ENCODE measurements at places on chromosomes 5 and 9. TPM values are rescaled to one million over a fixed set of nuclear protein-coding genes. Genes with fewer than 3 reads are reported as not detected.

GRCh38 chr5:148255456-148255855, 13.1 kb upstream of the SPINK13 start:
- H3K27ac ChIP-seq, result no peak overlapping the region
- no peaks in the 10 kb centered on the region for H3K27me3 ChIP-seq
- H3K4me3 ChIP-seq, result no peak overlapping the region
- no peak for DNase-seq
- no peaks in the 10 kb centered on the region for H3K4me1 ChIP-seq
- H3K36me3 ChIP-seq, result no peaks in the 10 kb centered on the region

DNA sequence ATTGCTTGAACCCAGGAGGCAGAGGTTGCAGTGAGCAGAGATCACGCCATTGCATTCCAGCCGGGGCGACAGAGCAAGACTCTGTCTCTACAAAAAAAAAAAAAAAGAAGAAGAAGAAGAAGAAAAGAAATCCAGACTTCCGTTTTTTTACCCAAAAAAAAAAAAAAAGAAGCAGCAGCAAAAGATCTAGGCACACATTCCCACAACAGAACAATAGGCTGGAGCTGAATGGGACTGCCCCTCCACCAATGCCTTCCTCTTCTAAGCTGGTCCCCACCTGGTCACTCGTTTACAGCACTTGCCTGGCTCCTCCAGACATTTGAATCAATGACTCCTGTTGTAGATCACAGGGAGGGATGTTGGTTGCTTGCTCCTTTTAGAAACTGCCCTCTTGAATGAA, 1.6 kb upstream of the LMAN2 start:
- H3K4me1 ChIP-seq, result peaks cover 66% of the 10 kb centered on the region
- no peak overlapping the region for H3K4me3 ChIP-seq
- H3K27me3 ChIP-seq, result no peaks in the 10 kb centered on the region
- no peak overlapping the region for H3K27ac ChIP-seq
- DNase-seq, result no peak

GRCh38 chr5:52743970-52744369, 43.7 kb upstream of the ITGA1 start:
- peak overlapping the region; percentile 15 for H3K4me3 ChIP-seq
- peak; percentile 80 for DNase-seq
- peak overlapping the region; percentile 86 for H3K27ac ChIP-seq

GRCh38 chr9:98117984-98118639, 910 bp downstream of the TRIM14 start:
- peaks cover 48% of the 10 kb centered on the region for H3K4me1 ChIP-seq
- DNase-seq, result peak; percentile 77
- H3K4me3 ChIP-seq, result peak overlapping the region; percentile 83
- H3K27me3 ChIP-seq, result no peaks in the 10 kb centered on the region

- no peak overlapping the region for H3K27ac ChIP-seq
- no peak overlapping the region for H3K4me3 ChIP-seq
- no peak for DNase-seq
- no peaks in the 10 kb centered on the region for H3K36me3 ChIP-seq
Measured at GRCh38 chr5:145396888-145397287, 438.3 kb downstream of the PRELID2 start.

DNA sequence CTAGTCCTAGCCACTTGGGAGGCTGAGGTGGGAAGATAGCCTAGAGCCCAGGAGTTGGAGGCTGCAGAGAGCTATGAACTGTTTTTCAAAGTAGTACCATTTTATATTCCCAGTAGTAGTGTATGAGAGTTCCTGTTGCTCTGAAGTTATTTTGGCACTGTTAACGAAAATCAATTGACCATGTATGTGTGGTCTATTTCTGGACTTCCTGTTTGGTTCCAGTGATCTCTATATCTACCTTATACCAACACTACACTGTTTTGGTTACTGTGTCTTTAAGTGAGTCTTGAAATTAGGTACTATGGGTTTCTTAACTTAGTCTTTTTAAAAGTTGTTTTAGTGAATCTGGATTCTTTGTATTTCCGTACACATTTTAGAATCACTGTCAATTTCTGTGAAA, 13.6 kb downstream of the SLF1 start:
- H3K4me1 ChIP-seq, result peaks cover 26% of the 10 kb centered on the region
- peaks cover 62% of the 10 kb centered on the region for H3K36me3 ChIP-seq
- H3K27ac ChIP-seq, result no peak overlapping the region
- no peak for DNase-seq
- no peaks in the 10 kb centered on the region for H3K27me3 ChIP-seq
- H3K4me3 ChIP-seq, result no peak overlapping the region

DNA sequence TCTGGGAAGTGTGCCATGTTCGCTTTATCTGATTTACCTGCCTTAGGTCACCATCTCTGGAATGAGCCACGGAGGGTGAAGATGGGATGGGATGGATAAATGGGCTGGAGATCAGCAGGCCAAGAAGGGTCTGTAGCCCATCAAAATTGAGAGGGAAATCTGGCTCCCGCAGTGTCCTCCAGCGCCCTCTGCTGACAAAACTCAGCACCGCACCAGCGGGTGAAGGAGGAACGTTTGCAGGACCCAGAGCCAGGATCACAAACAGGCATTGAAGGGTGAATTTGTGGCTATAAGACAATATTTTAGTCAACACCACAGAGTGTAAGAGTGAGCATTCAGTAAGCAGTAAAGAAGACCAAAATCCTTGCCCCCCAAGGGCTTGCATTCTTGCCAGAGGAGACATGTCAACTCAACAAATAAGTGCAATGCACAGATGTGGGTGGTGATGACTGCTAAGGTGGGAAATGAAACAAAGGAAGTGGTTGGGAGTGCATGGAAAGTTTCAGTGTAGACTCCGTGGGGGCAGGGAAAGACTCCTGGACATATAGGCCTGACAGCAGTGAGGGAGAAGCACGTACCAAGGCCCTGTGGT, 124.4 kb downstream of the TENT4A start:
- DNase-seq, result peak; percentile 54
- H3K27ac ChIP-seq, result no peak overlapping the region
- no peak overlapping the region for H3K4me3 ChIP-seq
- no peaks in the 10 kb centered on the region for H3K36me3 ChIP-seq
- peaks cover 3% of the 10 kb centered on the region for H3K27me3 ChIP-seq
- peaks cover 23% of the 10 kb centered on the region for H3K4me1 ChIP-seq

GRCh38 chr5:100780376-100780870, 122.7 kb downstream of the ST8SIA4 start:
- H3K27me3 ChIP-seq, result no peaks in the 10 kb centered on the region
- peak overlapping the region; percentile 59 for H3K4me3 ChIP-seq
- peak overlapping the region; percentile 90 for H3K27ac ChIP-seq
- no peak for DNase-seq
- H3K4me1 ChIP-seq, result peaks cover 37% of the 10 kb centered on the region

- no peak overlapping the region for H3K27ac ChIP-seq
- no peak overlapping the region for H3K4me3 ChIP-seq
- peaks cover 3% of the 10 kb centered on the region for H3K4me1 ChIP-seq
Measured at GRCh38 chr5:78574731-78575161, 73.8 kb downstream of the LHFPL2 start.

DNA sequence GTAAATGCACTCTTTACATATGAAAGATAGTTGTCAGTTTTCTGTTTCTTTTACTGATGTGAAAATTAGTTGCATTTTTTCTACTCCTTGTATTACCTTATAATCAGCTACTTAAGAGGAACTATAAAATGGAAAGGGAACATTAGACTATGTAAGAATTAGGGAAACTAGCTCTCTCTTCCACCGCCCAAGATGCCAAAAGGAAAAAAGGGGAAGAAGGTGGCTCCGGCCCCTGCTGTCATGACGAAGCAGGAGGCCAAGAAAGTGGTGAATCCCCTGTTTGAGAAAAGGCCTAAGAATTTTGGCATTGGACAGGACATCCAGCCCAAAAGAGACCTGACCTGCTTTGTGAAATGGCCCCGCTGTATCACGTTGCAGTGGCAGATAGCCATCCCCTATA, 15.2 kb upstream of the HOMER1 start:
- H3K27me3 ChIP-seq, result peaks cover 11% of the 10 kb centered on the region
- H3K36me3 ChIP-seq, result peaks cover 3% of the 10 kb centered on the region
- no peak overlapping the region for H3K4me3 ChIP-seq
- no peaks in the 10 kb centered on the region for H3K4me1 ChIP-seq
- H3K27ac ChIP-seq, result no peak overlapping the region
- DNase-seq, result no peak

GRCh38 chr5:31469886-31470285, 62.0 kb downstream of the DROSHA start:
- no peak overlapping the region for H3K4me3 ChIP-seq
- no peaks in the 10 kb centered on the region for H3K4me1 ChIP-seq
- no peak for DNase-seq
- H3K36me3 ChIP-seq, result peaks cover 57% of the 10 kb centered on the region
- no peak overlapping the region for H3K27ac ChIP-seq
- no peaks in the 10 kb centered on the region for H3K27me3 ChIP-seq

GRCh38 chr5:164301708-164302107, 796.3 kb downstream of the MAT2B start:
- H3K27ac ChIP-seq, result no peak overlapping the region
- no peaks in the 10 kb centered on the region for H3K27me3 ChIP-seq
- no peak for DNase-seq
- H3K36me3 ChIP-seq, result no peaks in the 10 kb centered on the region

DNA sequence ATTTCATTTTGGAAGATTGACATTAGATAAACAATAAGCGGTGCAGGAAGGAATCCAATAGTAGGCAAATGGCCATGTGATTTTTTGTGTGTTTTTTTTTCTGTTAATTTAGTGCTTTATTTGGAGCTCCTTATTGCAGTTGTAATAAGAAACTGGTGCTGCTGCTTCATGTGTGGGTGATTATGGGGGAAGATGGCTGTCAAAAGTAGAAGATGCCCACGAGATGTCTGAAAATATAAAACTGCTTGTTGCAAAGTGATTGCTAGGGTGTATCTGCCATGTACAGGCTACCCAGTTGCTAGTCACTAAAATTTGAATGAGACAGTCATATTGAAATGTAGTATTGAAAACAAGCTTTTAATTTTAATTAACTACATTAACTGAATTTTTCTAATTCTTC, 216.7 kb upstream of the FTMT start:
- no peaks in the 10 kb centered on the region for H3K36me3 ChIP-seq
- no peak overlapping the region for H3K4me3 ChIP-seq
- no peak for DNase-seq
- H3K27ac ChIP-seq, result no peak overlapping the region

- no peak overlapping the region for H3K4me3 ChIP-seq
- H3K27me3 ChIP-seq, result no peaks in the 10 kb centered on the region
- H3K4me1 ChIP-seq, result no peaks in the 10 kb centered on the region
- H3K36me3 ChIP-seq, result no peaks in the 10 kb centered on the region
Measured at GRCh38 chr5:164431634-164432304, 926.4 kb downstream of the MAT2B start.

DNA sequence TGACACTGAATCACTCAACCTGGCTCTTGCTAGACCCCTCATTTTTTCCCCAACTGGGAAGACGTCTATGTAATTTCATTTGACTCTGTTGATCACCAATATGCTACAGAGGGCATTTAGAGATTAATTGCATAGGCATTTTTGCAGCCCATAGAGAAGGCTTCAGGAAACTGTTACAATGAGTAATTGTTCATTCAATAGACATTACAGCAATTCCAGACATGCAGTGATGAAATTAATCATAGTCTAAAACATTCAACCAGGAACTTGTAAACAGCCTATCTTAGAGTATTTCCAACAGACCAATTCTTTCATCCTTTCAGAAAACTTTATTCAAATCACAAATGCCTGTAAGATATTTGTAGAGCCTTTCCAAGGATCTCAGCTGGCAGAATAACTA, 122.3 kb downstream of the MARCHF11 start:
- H3K27ac ChIP-seq, result no peak overlapping the region
- H3K4me3 ChIP-seq, result no peak overlapping the region
- no peak for DNase-seq
- H3K4me1 ChIP-seq, result no peaks in the 10 kb centered on the region
- H3K27me3 ChIP-seq, result no peaks in the 10 kb centered on the region

DNA sequence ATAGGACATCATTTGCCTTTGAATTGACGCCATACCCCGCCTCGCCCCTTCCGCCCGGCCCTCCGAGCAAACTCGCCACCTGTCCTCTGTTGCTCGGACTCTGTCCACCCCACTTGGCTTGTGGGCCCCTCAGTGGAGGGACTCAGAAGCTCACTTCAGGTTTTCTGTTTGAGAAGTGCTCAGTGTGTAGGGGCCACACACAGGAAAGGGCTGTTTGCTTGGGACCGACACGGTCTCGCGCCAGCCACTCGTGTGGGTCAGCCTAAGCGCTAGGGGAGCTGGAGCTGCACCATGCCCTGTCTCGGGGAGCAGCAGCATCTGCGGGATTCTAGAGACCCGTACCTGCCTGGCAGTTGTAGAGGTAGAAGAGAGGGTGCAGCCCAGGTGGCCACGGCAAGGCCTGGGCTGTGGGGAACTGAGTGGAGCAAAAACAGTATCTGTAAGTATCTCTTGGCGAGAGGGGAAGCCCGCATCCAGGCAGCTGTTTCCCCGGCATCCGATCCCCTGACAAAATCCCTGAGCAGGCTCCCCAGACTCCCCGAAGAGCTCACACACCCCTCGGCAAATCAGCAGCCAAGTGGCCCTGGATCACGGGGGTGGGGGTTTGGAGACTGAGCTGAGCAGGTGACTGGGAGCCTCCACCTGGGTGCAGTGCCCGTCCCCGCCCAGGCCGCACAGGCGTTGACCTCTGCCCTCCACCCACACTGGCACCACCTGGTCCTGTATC, 52.2 kb downstream of the COL5A1 start:
- H3K27ac ChIP-seq, result no peak overlapping the region
- H3K36me3 ChIP-seq, result no peaks in the 10 kb centered on the region
- DNase-seq, result no peak

- DNase-seq, result no peak
- H3K27me3 ChIP-seq, result peaks cover 2% of the 10 kb centered on the region
- H3K27ac ChIP-seq, result no peak overlapping the region
- H3K36me3 ChIP-seq, result no peaks in the 10 kb centered on the region
Measured at GRCh38 chr9:110996436-110997220, 41.6 kb downstream of the LPAR1 start.

- H3K27ac ChIP-seq, result peak overlapping the region; percentile 60
- H3K36me3 ChIP-seq, result no peaks in the 10 kb centered on the region
- H3K27me3 ChIP-seq, result peaks cover 6% of the 10 kb centered on the region
- peaks cover 13% of the 10 kb centered on the region for H3K4me1 ChIP-seq
- peak overlapping the region; percentile 82 for H3K4me3 ChIP-seq
Measured at GRCh38 chr9:136685790-136686533, 1.3 kb downstream of the AGPAT2 start.

SIT1 gene
- total RNA-seq, result 213 TPM

HSPB3 gene
- not detected for total RNA-seq

RASA1 gene
- total RNA-seq, result 12.9 TPM

EIF4E1B gene
- total RNA-seq, result not detected

SPINK4 gene
- total RNA-seq, result not detected

SLC44A1 gene
- total RNA-seq, result 14.1 TPM

CHMP5 gene
- 83.0 TPM for total RNA-seq

PCDHGB7 gene
- not detected for total RNA-seq
